Naive thymus-derived CD4-positive, alpha-beta T cell (primary cell): ENCODE measurements at places on chromosomes 3 and 15. TPM values are rescaled to one million over a fixed set of nuclear protein-coding genes. Genes with fewer than 3 reads are reported as not detected.

The ZKSCAN7 gene
- total RNA-seq = 1.7 TPM

The DZIP1L gene
- 0.15 and 0.33 TPM in 2 replicates for total RNA-seq

The CGNL1 gene
- not detected for total RNA-seq

DNA sequence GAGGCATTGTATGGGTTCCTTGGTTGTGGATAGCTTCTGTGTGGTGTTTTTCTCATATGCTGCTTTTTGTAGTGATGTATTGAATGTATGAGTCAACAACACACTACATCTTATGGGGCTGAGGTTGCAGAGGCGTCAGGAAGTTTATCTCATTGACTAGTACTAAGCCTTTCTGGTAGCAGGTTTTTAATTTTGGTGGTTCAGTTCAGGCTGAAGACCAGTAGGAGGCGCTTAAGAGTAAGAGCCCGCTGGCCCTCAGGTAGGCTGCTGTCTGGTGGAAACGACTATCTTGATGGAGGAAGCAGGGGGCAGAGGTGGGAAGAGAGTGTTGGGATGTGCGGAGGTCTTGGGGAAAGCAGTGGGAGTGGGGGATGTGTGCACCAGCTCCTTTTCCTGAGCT lies 62.4 kb downstream of the RTP4 start:
- no peaks in the 10 kb centered on the region for H3K27me3 ChIP-seq
- no peak for DNase-seq
- H3K36me3 ChIP-seq = no peaks in the 10 kb centered on the region
- H3K4me1 ChIP-seq = no peaks in the 10 kb centered on the region

DNA sequence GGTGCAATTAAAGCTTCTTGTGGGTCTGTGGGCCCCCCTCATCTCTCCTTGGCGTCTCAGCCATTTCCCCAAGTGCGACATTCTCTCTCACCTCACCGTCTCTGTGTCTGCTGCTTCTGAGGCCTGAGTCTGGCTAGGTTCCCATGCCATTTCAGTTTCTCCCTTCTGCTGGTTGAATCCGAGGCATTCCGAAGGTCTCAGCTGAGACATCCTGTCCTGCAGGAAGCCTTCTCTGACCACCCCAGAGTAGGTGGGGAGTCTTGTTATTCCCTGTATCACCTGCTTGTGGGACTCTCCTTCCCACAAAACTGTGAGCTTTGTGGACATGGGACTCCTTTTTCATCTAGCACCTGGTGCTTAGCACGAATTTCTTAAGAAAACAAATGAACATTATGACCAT lies 78.3 kb downstream of the ASB7 start:
- no peaks in the 10 kb centered on the region for H3K4me1 ChIP-seq
- no peaks in the 10 kb centered on the region for H3K36me3 ChIP-seq
- DNase-seq = no peak
- H3K27me3 ChIP-seq = no peaks in the 10 kb centered on the region
- H3K27ac ChIP-seq = no peak overlapping the region
- no peak overlapping the region for H3K4me3 ChIP-seq

- no peaks in the 10 kb centered on the region for H3K27me3 ChIP-seq
- H3K36me3 ChIP-seq = no peaks in the 10 kb centered on the region
- no peak overlapping the region for H3K27ac ChIP-seq
- DNase-seq = no peak
- no peaks in the 10 kb centered on the region for H3K4me1 ChIP-seq
These were observed 192.6 kb upstream of the PROK2 start for GRCh38 chr3:71977525-71977924.

DNA sequence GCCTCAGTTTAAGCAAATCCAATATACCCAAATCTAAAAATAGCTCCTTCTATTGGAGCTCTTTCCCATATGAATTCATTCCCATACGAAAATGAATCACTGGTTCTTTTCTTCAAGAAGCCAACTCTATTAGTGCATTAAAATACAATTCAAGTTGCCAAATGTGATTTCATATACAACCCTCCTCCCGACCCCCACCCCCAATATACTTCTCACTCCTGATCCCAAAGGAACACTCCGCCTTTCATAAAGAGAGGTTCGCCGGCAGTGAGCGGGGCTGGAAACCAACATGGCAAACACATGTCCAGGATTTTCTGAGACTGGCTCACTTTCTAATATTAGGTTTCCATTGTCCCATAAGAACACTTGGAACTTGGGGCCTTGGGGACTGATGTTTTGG lies 48.5 kb downstream of the MAGEF1 start:
- no peak overlapping the region for H3K4me3 ChIP-seq
- no peak overlapping the region for H3K27ac ChIP-seq
- H3K36me3 ChIP-seq = no peaks in the 10 kb centered on the region
- no peaks in the 10 kb centered on the region for H3K27me3 ChIP-seq
- no peak for DNase-seq

- H3K27me3 ChIP-seq = no peaks in the 10 kb centered on the region
- H3K36me3 ChIP-seq = no peaks in the 10 kb centered on the region
- H3K4me1 ChIP-seq = no peaks in the 10 kb centered on the region
- no peak for DNase-seq
- H3K27ac ChIP-seq = no peak overlapping the region
- no peak overlapping the region for H3K4me3 ChIP-seq
These were observed 106.5 kb downstream of the CHSY1 start for GRCh38 chr15:101145362-101145761.

DNA sequence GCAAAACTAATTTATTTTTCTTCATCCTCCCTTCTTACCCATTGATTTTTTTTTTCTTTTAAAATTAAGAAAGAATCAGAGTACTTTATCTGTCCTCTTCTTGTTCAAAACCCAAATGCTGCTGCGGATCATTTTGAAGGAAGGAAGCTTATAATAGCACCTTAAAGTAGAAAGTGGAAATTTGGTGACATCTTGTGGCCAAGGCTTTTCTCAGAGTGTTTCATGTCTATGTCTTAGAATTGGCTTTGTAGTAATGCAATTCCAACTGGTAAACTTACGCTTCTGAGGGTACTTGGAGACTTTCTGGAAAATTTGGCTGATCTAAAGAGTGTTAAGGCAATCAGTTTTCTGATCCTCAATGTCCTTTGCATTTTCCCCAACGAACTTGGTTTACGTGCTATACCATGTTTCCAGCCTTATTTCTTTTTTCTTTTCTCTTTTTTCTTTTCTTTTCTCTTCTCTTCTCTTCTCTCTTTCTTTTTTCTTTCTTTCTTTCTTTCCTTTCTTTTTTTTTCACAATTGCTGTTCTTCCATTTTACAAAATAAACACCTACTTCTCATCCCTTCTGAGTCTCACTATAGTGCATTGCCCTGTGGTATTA lies 30.7 kb downstream of the C3orf38 start:
- no peaks in the 10 kb centered on the region for H3K4me1 ChIP-seq
- peak; percentile 23 for DNase-seq
- no peak overlapping the region for H3K4me3 ChIP-seq
- no peak overlapping the region for H3K27ac ChIP-seq
- H3K36me3 ChIP-seq = no peaks in the 10 kb centered on the region

DNA sequence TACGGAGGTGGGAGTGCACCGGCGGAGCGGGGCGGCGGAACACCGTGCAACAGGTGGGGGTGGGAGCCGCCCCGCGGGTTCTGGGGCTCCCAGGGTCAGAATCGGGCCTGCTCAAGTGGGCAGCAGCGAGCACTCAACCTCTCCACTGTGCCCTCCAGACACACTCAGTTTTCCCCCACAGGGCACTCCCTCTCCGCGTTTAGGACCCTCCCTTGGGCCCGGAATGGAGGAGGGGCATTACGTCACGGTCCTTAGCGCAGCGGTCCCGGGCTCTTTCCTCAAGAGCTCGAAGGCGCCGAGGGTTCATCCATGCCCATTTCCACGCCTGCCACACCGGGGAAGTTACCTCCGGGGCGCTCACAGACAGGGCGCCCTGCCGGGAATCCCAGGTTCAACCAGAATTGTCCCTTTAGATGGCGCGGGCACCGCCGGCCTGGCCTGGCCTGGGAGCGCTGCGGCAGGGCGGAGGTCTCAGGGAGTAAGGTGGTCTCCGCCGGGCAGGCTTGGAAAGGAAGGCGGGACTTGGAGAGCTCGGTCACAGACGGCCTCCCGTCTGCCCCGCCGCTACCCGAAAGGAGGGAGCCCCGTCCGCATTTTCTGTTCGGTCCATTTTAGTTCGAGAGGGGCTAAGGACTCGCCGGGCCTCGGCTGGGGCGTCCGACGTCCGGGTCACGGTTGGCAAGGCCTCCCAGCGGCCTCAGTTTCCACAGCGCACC lies 5.1 kb downstream of the RNU6-1 start:
- peak overlapping the region; percentile 63 for H3K4me3 ChIP-seq
- H3K27ac ChIP-seq = no peak overlapping the region
- no peak for DNase-seq
- no peaks in the 10 kb centered on the region for H3K36me3 ChIP-seq

DNA sequence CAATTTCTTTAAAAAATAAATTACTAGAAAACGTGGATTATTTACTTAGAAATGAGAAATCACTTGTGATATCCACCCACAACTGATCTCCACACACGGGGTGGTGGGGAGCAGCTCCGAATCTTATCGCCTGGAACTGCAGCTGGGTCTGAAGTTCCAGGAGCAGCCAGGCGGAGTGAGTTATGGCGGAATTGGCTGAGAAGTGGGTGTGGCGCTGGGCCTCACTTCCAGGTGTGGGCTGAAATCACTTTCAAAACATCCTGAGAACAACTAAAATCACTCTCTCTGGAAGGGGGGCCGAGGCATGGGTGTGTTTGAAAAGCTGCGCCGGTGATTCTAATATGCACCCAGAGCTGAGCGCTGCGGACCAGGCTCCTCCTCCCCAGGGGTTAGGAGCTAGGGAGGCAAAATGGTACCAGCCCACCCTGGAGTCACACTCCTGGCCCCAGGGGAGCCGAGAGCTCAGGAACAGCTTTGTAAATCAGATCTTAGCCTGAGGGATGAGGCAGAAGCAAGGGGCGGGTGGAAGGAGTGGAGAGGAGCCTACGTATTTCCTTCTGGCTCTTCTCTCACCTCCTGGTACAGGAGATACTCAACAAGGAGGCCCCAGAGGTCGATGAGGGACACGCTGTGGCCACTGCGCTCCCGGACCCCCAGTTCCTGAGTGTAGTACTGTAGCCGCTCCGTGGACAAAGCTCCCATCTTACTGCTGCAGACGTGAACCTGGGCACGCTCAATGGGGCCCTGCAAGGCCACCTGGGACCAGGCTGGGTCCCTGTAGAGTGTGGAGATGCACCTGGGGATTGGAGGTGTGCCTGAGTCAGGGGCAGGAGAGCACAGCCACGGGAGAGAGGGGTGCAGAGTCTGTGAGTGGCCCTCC lies 9.6 kb downstream of the PLA2G4F start:
- H3K4me1 ChIP-seq = no peaks in the 10 kb centered on the region
- no peaks in the 10 kb centered on the region for H3K36me3 ChIP-seq
- no peaks in the 10 kb centered on the region for H3K27me3 ChIP-seq
